ENCODE measurements at places on chromosomes 2 and 18. TPM values are rescaled to one million over a fixed set of nuclear protein-coding genes. Genes with fewer than 3 reads are reported as not detected.

- DNase-seq, result no peak
- no peak overlapping the region for H3K27ac ChIP-seq
- H3K4me3 ChIP-seq, result no peak overlapping the region
- no peaks in the 10 kb centered on the region for H3K27me3 ChIP-seq
These were observed 289.5 kb upstream of the SLC14A2 start for GRCh38 chr18:45325778-45326177.

GRCh38 chr2:177320596-177320995 is 56.1 kb upstream of the NFE2L2 start:
- H3K27ac ChIP-seq, result no peak overlapping the region
- H3K36me3 ChIP-seq, result no peaks in the 10 kb centered on the region
- H3K4me3 ChIP-seq, result no peak overlapping the region
- DNase-seq, result no peak

GRCh38 chr18:68181956-68182355 is 533.0 kb downstream of the TMX3 start:
- H3K27me3 ChIP-seq, result peaks cover 6% of the 10 kb centered on the region
- DNase-seq, result no peak

DNA sequence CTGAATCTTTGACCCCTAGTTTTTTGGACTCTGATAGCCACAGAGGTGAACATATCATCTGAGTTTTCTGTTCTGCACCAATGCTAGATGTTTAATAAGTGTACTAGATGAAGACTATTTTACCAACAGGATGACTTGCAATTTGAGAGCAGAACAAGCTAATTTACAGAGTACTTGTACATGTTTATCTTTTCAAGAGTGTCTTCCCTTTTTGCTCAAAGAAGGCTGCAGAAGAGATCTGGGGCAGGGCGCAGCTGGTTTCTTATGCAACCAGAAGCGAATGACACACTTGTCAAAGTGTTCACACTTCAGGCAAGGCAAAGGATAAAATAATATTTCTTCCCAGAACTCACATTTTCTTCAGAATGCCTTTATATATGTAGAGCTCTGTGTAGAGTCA is 86.0 kb downstream of the VWA3B start:
- H3K4me3 ChIP-seq, result no peak overlapping the region
- H3K4me1 ChIP-seq, result no peaks in the 10 kb centered on the region
- H3K36me3 ChIP-seq, result no peaks in the 10 kb centered on the region

GRCh38 chr2:178279142-178279541 is 84.8 kb downstream of the OSBPL6 start:
- H3K36me3 ChIP-seq, result no peaks in the 10 kb centered on the region
- H3K27me3 ChIP-seq, result no peaks in the 10 kb centered on the region
- DNase-seq, result no peak
- H3K4me3 ChIP-seq, result no peak overlapping the region

DNA sequence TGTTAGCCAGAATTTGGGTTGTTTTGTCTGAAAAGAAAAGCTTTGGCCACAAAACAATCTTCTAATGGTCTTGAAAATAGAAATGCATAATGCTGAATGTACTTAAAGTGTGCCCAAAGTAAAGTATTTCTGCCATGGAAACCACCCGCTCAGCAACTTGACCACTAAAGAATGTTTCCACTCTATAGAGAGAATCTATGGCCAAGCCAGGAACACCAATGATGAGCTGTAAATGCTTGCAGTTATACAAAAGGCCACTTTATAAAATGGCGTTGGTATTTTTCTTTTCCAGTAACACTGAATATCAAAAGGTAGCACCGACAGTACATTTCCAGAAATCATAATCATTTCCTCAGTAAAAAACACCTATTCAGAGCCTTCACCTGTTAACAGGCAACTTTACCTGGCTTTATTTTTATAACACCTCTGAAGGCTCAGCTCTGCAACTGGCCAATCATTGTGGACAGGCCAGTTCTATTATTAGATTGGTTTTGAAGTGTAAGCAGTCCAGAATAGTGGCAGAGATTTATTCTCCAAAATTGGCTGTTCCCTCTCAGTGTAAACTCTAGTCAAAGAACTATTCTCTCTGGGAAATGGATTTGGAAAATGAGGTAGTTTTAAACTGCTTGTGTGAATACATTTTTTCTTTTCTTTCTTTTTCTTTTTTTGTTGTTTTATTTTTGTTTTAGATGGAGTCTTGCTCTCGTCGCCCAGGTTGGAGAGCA is 36.1 kb downstream of the SLC40A1 start:
- no peaks in the 10 kb centered on the region for H3K36me3 ChIP-seq
- no peaks in the 10 kb centered on the region for H3K4me1 ChIP-seq
- H3K4me3 ChIP-seq, result no peak overlapping the region
- H3K27ac ChIP-seq, result no peak overlapping the region

The TCF7L1 gene
- 3.4 TPM for total RNA-seq

The OXER1 gene
- total RNA-seq, result 1.0 TPM

The OR6B2 gene
- not detected for total RNA-seq
